ENCODE measurements at places on chromosomes 2 and 18.

- no peak for DNase-seq
Observed at GRCh38 chr2:166451468-166451867, 42.6 kb downstream of the SCN7A start.

- no peak for DNase-seq
Observed at GRCh38 chr2:135246711-135247270, 194.7 kb downstream of the RAB3GAP1 start.

DNA sequence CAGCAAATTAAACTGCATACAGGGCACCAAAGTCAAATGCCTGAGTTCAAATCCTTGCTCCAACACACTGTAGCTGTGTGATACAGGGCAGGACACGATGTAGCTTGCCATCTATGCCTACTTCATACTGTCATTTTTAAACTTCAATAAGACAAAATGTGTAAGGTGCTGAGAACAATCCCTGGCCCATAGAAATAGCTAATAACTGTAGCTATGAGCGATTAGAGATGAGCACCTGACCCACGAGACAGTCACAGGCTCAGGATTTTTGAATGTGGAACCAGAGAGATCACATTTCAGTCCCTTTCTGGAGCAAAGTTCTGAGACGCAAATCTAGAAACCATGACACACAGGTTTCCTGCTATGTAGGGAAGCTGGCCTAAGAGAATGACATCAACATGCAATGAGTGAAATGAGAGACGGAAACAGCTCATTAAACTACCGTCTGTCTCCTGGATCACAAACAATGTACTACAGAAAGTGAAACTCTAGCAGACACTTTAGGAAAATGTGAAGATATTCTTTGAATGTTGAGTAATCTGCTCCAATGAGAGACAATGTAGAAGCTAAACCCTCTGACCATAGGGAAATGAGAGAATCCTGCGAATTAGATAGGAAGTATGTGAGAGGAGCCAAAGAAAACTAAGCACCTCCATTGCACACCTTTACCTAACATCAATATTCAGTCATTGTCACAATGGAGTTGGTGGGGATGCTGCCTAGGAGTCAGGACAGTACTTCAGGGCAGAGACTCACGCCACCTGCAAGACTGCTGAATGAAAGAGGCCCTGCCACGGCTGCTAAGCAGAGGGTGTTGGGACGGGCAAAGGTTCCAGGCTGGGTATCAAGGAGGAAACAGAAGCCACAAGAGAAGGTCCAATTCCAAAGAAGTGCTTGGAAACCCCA is 25.5 kb downstream of the B4GALT6 start:
- peak; percentile 81 for DNase-seq

- no peak for DNase-seq
Observed at GRCh38 chr2:83461135-83461534, 997.9 kb downstream of the SUCLG1 start.

DNA sequence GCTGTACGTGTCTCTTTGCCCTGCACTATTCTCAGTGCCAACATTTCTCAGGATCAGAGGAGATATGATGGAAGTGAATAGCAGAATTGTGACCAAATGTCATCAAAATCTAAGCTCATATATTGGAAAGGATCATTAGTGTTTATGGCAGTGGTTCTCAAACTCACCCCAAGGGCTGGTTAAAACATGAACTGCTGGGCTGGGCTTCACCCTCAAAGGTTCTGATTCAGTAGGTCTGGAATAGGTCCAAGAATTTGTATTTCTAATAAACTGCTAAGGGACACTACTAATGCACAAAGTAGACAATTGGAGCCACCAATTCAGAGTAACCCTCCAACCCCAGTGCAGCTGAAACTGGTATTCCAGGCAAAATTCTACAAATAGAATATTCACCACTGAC is 317.9 kb upstream of the UBE2E3 start:
- DNase-seq = no peak

GRCh38 chr2:191916826-191917225 is 69.9 kb upstream of the CAVIN2 start:
- DNase-seq = no peak

DNA sequence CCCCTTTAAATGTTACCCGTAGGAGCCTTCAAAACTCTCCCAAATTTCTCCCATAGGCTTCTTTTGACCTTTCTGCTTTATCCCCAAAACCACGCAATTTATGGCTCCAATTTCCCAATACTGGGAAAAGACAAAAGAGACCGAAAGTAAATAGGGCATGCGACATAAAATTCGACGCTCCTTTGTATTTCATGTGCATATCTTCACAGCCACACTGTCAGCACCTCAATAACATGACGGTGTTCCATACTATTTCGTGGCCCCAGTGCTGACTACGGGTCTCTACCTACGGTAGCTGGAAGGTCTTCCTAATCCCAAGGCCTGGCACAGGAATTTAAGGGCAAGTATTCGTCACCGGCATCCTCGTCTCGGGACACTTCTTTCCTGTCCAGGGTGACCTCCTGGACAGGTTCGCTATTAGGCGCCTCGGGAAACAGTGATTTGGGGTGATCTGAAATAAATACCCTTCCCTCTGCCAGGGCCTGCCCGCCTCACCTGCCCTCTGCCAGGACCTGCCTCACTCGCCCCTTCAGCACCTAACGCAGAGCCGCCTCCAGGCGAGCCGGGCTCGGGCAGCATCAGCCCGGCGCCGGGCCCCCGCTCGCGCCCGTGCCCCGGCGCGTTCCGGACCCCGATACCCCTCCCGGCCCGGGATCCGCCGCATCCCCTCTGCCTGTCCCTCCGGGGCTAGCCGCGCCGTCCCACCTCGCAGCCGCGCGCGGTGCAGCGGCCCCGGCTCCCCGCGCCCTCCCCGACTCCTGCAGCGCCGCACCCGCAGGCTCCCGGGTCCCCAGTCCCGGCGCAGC is 680 bp downstream of the DTNB start:
- DNase-seq = peak; percentile 66

DNA sequence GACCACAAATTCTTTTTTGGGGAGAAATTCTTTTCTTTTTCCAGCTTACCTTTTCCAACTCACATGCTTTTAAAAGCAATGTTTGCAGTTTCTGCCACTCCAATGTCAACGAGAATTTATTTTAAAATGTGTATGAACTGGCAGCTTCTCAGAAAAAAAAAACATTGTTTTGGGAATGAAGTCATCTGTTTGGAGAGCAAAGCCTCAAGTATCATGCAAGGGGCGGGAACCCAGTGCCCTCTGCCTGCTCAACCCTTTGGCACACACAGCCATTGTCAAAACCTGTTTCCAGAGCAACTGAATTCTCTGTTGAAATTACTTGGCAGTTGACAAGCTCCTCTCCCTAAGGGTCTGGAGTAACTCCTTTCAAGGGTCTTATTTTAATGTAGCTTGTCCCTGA is 128.5 kb downstream of the QPCT start:
- no peak for DNase-seq

- no peak for DNase-seq
Observed at GRCh38 chr2:215698566-215698965, 262.7 kb upstream of the FN1 start.

DNA sequence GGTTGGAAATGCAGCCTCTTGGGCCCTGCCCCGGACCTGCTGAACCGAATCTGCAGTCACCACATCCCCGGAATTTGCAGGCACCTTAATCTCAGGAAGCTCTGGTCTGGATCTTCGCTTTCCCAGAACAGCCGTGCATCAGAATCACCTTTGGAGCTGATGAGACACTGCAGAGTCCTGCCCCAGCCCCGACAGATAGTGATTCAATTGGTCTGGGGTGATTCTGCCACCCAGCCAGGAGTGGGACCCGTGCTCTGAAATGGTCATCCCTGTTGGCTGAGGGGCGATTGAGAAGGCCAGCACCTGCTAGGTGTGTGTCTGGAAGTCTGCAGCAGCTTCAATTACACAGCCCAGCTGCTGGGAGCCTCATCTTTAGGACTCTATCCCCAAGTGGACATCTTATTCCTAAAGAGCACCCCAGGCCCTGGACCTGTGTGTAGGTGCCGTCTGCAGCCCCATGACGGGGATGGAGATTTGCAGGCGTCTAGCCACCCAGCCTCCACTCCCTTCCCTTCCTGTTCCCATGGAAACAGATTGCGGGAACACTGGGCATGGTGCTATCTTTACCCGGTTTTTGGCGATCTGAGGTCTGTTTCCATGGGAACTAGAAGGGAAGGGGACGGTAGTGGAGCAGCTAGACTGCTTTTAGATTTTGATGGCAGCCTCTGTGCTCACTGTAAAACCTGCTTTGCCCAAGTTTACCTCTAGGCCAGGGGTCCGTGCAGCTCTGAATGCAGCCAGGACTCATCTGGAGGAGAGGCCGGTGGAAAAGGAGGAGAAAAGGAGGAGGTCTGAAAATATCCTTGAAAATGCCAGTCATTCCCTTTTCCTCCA is 156.1 kb downstream of the LDLRAD4 start:
- no peak for DNase-seq

DNA sequence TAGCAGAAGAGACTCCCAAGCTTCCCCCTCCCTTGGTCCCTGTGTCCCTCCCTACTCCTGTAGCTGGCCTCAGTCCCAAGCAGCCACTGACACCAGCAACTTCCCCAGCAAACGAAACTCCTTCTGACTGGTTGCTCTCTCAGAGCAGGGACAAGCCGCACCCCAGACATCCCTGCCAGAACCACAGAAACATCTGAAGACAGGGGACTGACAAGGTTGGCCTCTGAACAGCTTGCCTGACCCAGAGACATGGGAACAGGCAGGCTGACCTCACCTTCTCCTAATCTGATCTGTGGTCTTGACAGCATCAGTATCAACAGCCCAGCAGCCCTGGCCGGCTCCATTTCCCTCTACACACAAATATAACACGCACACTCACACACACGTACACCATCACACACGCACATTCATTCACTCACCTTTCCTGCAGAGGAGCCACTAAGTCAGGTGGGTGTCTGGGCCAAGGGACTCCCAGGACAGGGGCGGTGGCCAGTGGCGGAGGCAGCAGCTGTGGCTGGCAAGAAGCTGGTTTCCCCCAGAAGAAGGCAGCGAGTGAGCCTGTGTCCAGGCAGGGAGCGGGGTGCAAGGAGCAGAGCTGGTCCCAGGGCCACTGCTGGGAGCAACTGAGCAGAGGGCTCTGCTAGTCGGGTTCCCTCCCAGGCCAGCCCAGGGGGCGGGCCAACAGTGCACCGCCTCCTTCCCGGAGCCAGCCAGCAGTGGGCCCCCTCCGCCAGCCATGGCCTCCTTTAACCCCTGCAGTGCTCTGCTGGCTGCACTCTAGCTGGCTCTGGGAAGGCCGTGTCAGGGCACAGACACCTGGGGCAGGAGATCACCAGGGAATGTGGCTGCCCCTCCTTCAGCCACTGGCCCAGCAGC is 59.1 kb downstream of the TNS1 start:
- DNase-seq = no peak

- DNase-seq = no peak
Observed at GRCh38 chr2:20488201-20488641, 41.3 kb downstream of the RHOB start.

GRCh38 chr18:76842837-76843530 is 20.6 kb downstream of the ZNF236 start:
- no peak for DNase-seq

GRCh38 chr2:223856021-223856420 is 18.6 kb upstream of the AP1S3 start:
- no peak for DNase-seq

- no peak for DNase-seq
Observed at GRCh38 chr18:63192885-63193349, 126.7 kb downstream of the BCL2 start.

- no peak for DNase-seq
Observed at GRCh38 chr2:35391736-35392442, 963.7 kb upstream of the CRIM1 start.

- DNase-seq = no peak
Observed at GRCh38 chr2:18966131-18966530, 376.8 kb upstream of the NT5C1B start.

- DNase-seq = peak; percentile 83
Observed at GRCh38 chr2:112623913-112624777, 21.6 kb upstream of the SLC20A1 start.

GRCh38 chr18:61679836-61680235 is 213.0 kb downstream of the RNF152 start:
- no peak for DNase-seq

DNA sequence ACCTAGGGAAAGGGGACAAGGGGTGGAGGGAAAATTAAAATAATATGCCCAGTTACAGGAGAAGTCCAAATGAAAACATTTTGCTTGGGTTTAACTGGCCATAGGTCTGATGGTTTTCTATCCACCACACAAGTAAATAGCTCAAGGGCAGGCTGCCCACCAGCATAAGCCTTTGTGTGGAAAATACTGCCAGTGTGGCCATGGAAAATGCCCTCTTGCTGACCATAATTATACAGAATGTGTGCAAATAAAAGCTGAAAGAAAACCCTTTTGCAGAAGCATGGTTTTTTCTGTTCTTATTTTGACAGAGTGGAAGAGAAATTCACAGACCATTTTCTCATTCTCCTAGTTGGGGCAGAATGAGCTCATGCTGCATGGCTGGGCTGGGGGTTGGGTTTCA is 111.3 kb upstream of the SIX2 start:
- DNase-seq = no peak

GRCh38 chr2:144411473-144411872 is 108.4 kb downstream of the ZEB2 start:
- no peak for DNase-seq

GRCh38 chr2:80114812-80115211 is 189.7 kb downstream of the LRRTM1 start:
- DNase-seq = no peak

GRCh38 chr18:36484591-36484990 is 187.1 kb downstream of the FHOD3 start:
- DNase-seq = no peak

- DNase-seq = no peak
Observed at GRCh38 chr2:172484253-172484652, 56.9 kb downstream of the ITGA6 start.

DNA sequence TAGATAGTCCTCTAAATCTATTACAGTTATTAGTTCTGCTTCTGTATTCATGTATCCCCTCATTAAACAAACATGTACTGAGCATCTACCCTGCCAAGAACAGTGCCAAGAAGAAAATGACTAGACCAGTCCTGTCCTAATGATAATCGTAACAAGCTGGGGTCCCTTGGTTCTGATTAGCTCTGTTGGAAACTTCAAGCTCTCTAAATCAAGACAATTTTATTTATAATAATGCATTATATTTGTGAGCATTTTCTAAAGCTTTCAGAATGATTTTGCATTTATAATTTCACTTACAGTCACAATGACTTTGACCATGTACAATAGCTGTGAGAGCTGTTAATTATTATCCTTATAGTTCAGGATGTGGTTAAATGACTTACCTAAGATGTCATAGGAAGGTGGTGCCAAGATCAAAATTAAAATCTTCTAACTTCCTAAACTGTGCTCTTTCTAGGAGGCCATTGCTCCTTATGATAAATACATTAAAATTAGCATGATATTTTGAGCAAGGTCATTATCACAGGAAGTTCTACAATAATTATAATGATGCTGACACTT is 336.5 kb upstream of the SLC39A10 start:
- no peak for DNase-seq

DNA sequence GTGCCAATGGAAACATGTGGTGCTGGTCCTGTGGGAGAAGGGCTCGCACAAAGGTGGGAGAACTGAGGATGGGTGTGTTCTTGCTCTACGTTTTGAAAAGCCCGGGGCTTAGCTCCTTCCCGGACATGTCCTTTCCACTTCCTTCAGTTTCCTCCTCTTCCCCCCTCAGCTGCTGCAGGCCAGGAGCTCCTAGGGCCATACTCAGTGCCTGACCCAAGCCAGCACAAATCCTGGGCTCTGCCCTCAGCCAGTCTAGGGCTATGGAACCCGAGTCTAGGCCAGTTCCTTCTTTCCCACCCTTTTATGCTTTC is 1.4 kb upstream of the SIX2 start:
- DNase-seq = no peak

GRCh38 chr18:48814490-48815178 is 136.1 kb downstream of the SMAD7 start:
- peak; percentile 18 for DNase-seq

Measured in activated CD4-positive, alpha-beta T cell treated with anti-CD3 and anti-CD28 coated beads, Interleukin-2, amount 50 U/mL, for 16 hours (primary cell).